CD4-positive, alpha-beta T cell treated with Interleukin-12 subunit alpha and Interleukin-12 subunit beta, for 1 hour (primary cell): ENCODE measurements at places on chromosomes 12 and 14.
A peak's percentile ranks its signal among the peaks of the same experiment; 100 is the strongest.

- no peak for DNase-seq
Observed at GRCh38 chr12:4115570-4115969, 158.0 kb upstream of the CCND2 start.

- no peak for DNase-seq
Observed at GRCh38 chr12:22900401-22900800, 275.4 kb downstream of the ETNK1 start.

DNA sequence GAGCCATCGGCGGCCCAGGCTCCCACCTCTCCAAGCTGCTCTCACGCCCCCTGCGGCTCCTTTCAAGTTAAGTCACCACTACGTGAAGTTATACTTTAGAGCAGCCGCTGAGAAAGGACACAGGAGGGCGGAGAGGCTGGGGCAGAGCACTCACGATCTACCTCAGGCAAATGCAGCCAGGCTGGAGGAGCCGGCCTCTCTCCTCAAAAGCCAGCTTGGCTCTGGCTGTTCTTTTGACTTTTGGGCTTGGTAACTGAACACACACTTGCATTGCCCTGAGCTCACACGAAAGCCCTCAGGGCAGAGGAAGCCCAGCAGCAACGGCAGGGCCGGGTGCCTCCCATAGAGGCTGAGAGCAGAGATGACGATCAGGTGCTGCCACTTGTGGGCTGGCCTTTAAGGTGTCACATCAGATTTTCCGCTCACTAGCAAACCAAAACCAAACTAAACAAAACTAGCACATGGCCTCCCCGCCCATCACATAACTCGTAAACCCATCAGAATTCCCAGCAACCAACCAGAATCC lies 75.2 kb downstream of the PITPNM2 start:
- DNase-seq: peak; percentile 71

DNA sequence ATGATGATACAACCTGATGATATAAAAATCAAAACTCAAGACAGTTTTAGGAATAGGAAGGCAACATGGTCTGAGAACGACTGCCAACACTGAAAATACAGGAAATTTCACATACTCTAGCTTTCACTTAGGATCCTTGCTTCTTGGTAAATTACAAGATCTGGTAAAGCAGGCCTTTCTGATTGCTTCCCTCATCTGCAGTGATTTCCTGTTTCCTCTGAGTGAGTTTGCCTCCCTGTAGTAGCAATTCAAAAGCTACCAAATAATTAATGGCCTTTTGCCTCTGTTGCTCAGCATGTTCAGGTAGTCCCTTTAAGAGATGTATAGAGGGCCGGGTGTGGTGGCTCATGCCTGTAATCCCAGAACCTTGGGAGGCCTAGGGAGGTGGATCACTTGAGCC lies 2.0 kb upstream of the IRAK3 start:
- no peak for DNase-seq

- DNase-seq: no peak
Observed at GRCh38 chr14:23217032-23218020, 20.4 kb upstream of the RNF212B start.

DNA sequence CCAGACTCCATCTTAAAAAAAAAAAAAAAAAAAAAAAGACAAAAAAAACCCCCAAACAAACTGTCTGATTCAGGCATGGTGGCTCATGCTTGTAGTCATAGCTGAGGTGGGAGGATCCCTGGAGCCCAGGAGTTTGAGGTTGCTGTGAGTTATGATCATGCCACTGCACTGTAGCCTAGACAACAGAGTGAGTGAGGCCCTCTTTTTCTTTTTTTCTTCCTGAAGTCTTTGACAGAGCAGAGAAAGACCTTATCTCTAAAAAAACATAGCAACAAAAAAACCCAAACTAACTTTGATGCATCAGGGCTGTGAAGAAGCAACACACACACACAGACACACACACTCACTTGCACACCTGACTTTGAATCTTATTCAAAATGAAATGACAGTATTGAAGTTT lies 7.7 kb upstream of the AMN1 start:
- DNase-seq: peak; percentile 79

DNA sequence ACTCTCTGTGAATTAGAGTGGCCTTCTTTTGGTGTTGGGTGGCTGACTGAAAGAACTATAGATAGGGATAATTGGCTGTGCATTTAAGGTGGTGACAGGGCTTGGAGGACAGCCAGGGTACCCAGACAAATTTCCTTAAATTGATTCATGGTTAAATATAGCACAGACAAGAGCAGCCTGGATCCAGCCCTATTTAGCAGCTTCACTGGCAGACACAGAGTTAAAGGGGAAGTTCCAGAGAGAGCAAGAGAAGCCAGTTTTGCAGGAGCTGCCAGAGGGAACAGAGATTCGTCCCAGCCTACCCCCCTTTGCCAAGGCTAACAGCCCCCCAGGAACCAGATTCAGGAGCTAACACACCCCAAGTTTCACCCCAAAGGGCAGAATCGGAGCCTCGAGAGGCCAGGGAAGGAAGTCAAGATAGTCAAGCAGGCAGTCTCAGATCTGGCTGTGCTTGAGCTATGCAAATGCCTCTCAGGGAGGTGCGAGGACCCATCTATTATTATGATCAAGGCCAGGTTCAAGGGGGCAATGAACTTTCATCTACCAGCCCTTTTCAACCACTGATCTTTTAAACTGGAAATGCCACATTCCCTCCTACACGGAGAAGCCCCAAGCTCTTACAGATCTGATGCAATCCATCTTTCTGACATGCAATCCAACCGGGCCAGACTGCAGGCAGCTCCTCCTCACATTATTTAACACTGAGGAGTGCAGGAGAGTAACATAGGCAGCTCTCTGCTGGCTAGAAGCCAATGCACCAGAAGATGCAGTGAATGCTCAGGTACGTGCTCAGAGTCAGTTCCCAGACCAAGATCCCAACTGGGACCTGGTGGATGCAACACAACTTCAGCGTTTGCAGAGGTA lies 58.2 kb downstream of the DHRS2 start:
- DNase-seq: no peak

DNA sequence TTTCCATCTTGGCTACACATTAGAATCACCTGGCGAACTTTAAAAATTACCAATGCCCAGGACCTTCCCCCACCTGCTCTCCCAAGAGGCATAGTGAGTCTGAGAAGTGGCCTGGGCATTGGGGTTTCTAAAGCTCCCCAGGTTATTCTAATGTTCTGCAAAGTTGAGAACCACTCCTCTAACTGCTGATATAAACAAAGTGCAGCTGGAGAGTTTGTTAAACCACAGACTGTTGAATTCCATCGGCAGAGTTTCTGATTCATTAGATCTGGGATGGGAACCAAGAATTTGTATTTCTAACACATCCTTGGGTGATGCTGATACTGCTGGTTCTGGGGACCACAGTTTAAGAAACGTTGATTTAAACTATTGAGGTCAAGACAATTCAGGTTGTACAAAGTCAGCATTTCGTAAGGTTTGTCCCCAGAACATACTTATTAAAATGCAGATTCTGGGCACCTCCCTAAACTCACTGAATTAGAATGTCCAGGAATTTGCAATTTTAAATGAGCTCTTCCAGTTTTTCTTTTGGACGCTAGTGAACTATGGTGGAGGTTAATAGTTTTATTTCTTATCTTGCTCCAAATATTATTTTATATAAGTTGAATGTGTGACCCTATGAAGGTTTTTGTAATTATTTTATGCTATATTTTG lies 309.1 kb downstream of the NRXN3 start:
- DNase-seq: no peak
